ENCODE measurements at places on chromosomes 2 and 18.

GRCh38 chr2:240588006-240588655 lies 1.6 kb downstream of the CAPN10 start:
- no peak for DNase-seq

- DNase-seq: no peak
Observed at GRCh38 chr2:118225666-118226065, 137.4 kb downstream of the INSIG2 start.

DNA sequence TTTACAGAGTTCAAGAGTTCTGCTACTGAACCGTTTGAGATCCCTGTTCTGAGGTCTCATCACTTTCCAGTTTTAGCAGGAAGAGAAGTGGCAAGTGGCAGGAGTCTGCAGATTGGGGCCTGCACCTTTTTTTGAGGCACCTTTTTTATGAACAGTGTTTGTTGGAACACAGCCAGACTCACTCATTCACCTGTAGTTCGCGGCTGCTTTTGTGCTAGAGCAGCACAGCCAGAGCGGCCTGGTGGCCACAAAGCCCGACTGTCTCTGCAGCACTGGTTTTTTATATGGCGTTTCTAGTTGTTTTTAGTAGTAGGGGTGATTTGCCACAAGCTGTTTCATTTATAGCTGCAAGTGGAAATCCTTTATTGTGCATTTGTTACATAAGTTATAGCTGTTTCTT lies 8.6 kb downstream of the ACP1 start:
- no peak for DNase-seq

GRCh38 chr2:133434959-133435668 lies 133.1 kb downstream of the NCKAP5 start:
- DNase-seq: no peak

GRCh38 chr2:133690780-133691179 lies 122.5 kb upstream of the NCKAP5 start:
- no peak for DNase-seq

DNA sequence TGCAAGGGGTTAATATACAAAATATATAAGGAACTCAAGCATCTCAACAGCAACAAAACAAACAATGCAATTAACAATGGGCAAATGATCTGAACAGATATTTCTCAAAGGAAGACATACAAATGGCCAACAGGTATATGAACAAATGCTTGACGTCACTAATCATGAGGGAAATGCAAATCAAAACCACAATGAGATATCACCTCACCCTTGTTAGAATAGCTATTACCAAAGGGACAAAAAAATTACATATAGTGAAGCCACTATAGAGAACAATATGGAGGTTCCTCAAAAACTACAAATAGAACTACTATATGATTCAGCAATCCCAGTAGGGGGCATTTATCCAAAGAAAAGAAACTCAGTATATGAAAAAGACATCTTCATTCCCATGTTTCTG lies 3.8 kb upstream of the SIGLEC15 start:
- DNase-seq: no peak

- DNase-seq: no peak
Observed at GRCh38 chr2:79619976-79620375, 107.1 kb downstream of the CTNNA2 start.

GRCh38 chr18:74284980-74285355 lies 6.8 kb downstream of the CYB5A start:
- no peak for DNase-seq

- DNase-seq: no peak
Observed at GRCh38 chr2:59896499-59897245, 656.8 kb downstream of the BCL11A start.

- peak; percentile 53 for DNase-seq
Observed at GRCh38 chr2:46866770-46867246, 48.8 kb downstream of the MCFD2 start.

GRCh38 chr2:96874198-96874831 lies 4.4 kb upstream of the SEMA4C start:
- DNase-seq: no peak

DNA sequence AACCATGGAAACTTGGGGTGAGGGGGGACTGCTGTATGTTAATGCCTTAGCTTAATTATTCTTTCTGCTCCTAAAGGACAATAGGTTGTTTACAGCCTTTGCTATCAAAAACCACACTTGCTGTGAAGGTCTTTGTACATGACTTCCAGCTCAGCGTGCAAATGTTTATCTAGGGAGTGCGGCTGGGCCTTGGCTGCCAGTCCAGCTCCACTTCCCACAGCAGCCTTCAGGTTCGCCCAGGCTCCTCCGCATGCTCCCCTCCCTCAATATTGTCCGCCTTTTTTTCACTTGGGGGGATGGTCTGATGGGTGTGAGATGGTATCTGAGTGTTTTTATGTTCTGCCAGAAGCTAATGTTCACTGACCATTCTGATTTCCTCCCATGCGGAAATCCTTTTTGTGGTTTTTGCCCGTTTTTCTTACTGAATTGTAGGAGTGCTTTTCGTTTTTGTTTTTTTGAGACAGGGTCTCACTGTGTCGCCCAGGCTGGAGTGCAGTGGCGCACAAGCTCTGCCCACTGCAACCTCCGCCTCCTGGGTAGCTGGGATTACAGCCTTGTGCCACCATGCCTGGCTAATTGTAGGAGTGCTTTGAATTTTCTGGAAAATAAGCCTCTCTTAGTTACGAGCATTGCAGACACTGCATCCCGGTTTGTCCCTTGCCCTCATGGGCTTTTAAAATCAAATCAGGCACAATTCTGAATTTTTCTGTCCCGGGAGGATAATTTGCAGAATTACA lies 28.8 kb downstream of the SH3BP4 start:
- peak; percentile 67 for DNase-seq

DNA sequence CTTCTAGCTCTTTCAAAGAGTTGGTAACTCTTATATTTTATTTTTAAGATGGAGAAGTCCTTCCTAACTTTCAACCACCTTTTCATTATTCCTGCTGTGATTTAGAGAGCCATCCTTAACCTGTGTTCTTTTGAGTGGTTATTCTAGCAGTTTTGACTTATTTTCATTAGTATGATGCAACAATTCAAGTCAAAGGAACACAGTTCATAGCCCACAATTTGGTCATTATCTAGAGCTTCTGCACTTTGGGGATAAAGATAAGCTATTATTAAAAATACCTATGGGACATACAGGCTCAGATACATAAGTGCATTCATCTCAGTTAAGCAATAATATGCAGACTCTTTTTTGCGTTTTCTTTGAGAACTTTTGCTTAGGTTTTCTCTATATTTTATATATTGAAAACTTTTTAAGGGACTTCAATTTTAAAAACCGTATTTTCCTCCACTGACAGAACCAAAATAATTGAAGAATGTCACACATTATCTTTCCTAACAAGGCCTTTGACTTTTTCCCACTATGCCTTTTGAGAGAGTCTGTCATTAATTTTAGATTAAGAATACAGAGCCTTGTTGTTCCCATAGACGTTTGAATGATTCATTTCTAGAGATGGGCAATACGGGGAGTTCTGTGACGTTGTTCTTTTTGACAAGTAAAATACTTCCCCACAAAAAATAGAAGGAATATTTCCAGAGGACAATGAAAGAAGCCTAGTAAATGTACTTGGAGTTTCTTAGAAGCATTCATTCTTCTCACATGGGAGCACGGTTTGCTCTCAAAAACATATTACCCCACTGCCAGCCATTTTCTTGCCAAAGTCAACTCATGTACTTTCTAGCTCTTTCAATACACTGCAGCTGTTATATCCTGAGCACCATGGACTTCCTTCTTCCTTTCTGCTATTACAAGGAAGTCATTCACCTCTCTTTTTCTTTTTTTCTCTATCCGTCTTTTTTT lies 42.9 kb upstream of the RASGRP3 start:
- DNase-seq: no peak

GRCh38 chr2:99957332-99958133 lies 184.9 kb downstream of the AFF3 start:
- no peak for DNase-seq

DNA sequence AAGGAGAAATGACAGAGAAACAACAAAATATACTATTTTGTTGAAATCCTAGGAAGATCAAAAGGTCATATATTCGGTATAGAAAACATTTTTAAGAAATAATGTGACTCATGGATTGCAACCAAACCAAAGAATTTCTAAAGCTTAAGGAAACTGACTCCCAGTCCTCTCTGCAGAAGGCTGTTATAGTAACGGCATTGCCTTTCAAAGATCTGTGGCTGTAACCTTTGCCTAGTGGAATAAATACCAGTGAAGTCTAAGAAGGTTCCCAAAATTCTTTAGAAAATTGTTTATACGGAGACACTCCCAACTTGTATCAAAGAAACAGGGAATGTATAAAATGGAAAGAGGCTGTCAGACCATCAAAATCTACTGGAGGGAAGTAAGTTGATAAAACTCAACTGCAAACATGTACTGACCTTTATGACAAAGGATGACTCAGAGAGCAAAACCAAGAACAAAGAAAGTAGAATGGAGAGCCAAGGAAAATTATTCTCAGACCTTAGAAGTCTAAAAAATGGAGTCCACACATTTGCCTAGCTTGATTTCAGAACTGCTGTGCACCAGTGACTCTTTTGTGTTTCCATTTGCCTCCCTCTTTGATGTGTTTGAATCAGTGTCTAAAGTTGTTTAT lies 48.6 kb upstream of the FSIP2 start:
- DNase-seq: no peak

GRCh38 chr2:12554224-12555011 lies 162.3 kb upstream of the TRIB2 start:
- no peak for DNase-seq

DNA sequence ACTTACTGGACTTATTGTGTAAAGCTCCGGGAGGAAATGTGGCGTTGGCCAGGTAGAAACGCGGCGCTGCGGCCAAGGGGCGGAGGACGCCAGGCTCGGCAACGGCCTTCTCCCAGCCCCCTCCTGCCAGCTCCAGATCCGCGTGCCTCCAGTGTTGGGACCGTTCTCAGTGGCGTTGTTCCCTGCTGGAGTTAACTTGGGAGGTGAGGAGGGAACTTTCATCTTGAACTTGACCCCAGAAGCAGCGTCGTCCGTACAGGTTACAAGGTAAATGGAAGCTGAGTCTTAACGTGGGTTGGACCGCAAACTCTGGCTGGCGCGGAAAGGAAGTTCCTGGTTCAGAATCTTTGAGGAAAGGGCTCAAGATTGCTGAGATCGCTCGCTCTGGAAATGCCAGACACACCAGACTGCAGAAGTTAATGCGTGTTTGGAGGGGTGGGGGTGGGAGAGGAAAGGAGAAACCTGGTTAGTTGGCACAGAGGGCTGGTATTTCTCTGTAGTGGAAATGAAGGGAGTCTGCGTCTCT lies 1.3 kb downstream of the TANC1 start:
- peak; percentile 54 for DNase-seq

DNA sequence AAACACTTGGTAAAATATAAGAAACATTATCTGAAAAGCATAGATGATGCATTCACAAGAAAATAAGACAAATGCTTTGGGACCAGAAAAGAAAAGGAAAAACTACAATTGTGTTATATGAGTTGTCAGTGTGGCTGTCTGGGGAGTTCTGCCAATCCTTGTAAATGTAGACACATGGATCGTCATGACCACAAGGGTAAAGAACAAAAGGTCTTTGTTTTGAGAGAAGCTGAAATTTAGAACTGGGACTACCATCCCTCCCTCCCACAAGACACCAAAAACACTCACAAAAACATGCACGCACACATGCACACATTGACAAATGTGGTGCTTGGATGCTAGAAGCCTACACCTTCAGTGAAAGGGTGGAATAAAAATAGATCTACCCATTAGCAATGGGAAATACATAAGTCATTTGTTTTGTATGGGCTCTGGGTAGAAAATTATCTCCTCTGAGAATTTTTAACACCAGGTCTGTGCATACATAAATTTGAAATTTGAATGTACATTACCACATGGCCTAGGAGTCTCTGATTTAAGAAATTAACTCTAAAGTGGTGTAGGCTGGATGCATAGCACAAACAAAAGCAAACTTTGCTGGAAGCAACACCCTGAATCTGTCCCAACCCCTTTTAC lies 266.2 kb upstream of the SLC39A10 start:
- no peak for DNase-seq

DNA sequence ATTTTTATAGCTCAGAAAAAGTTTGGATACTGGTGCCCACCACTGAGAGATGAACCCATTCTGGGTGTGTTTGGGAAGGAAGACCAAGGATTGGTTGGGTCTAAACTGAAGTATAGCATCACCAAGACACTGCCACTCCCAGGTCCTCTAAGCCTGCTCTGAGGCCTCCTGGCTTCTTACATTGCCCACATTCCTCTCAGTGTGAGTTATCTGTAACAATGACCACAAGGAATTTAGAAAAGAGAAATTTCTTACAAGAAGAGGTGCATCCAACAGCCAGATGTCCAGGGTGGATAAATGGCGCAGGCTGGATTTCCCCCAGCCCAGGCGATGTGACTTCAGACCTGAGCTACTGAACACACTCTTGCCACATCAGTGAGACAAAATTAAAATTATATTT lies 1.6 kb upstream of the GPR45 start:
- DNase-seq: no peak
